Glutamatergic neuron (in vitro differentiated cells): ENCODE measurements at places on chromosomes 1 and 21. TPM values are rescaled to one million over a fixed set of nuclear protein-coding genes. Genes with fewer than 3 reads are reported as not detected.

The CCT3 gene
- 347 TPM for total RNA-seq

The TNNT2 gene
- total RNA-seq = not detected

The SLC6A17 gene
- 6.4 TPM for total RNA-seq

The TEX38 gene
- total RNA-seq = not detected

The FMOD gene
- total RNA-seq = not detected

The LRRC38 gene
- total RNA-seq = not detected

The FMO4 gene
- 0.56 TPM for total RNA-seq

The TRIM45 gene
- 6.7 TPM for total RNA-seq

The NTRK1 gene
- 296 TPM for total RNA-seq

The MCOLN2 gene
- total RNA-seq = not detected

The OLFML3 gene
- total RNA-seq = 2.9 TPM

The S100A11 gene
- total RNA-seq = 45.1 TPM

The RPL5 gene
- total RNA-seq = 692 TPM

The KRTAP19-3 gene
- total RNA-seq = not detected

The AMY2A gene
- not detected for total RNA-seq

The LDLRAD1 gene
- not detected for total RNA-seq

The ARPC5 gene
- total RNA-seq = 92.0 TPM

The MAGOH gene
- 27.3 TPM for total RNA-seq

The GPR157 gene
- 0.76 TPM for total RNA-seq

The AADACL4 gene
- not detected for total RNA-seq

The FAM167B gene
- total RNA-seq = 2.5 TPM

The TAS1R3 gene
- total RNA-seq = 1.3 TPM

The GBP7 gene
- not detected for total RNA-seq

The NUCKS1 gene
- 124 TPM for total RNA-seq

The TAL1 gene
- total RNA-seq = 2.1 TPM

The RGS7 gene
- total RNA-seq = 16.0 TPM

The LRRN2 gene
- total RNA-seq = 6.9 TPM

The ABCA4 gene
- total RNA-seq = 0.61 TPM

The TTF2 gene
- total RNA-seq = 19.3 TPM
